Stimulated activated CD8-positive, alpha-beta memory T cell treated with anti-CD3 and anti-CD28 coated beads, Interleukin-15, amount 100 ng/mL, for 4 hours (primary cell): ENCODE measurements at places on chromosomes 6 and 20.

GRCh38 chr6:39876826-39877225 is 57.4 kb downstream of the MOCS1 start:
- no peak for DNase-seq

DNA sequence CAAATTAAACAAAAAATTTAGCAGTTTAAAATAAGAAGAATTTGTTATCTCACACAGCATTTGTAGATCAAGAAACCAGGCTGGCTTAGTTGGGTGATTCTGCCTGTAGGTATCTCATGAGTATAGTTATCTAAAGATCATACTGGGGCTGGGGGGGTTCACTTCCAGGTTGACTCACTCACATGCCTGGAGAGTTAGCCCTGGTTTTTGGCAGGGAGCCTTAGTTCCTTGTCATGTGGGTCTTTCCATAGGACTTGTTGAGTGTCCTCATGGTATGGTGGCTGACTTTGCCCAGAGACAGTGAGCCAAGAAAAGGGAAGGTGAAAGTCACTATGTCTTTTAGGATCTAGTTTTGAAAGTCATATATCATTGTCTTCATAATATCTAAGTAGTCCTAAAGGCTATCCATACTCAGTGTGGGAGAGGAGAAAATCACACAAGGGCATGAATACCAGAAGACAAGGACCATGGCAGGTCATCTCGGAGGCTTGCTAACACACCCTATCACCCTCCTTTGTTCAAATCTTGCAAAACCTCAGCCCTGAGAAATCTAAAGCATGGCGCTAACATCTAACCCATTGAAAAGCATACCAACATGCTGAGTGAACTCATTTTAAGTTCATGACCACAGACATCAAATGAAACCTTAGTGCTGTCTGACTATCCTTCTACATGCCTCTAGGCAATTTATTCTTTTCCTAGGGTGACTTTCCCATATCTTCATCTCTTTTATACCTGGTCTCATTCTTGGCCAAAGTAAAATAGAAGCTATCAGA is 39.2 kb downstream of the CYP24A1 start:
- no peak for DNase-seq

- DNase-seq = no peak
Observed at GRCh38 chr20:63432577-63433325, 39.7 kb downstream of the KCNQ2 start.

GRCh38 chr6:112203577-112204349 is 50.6 kb downstream of the LAMA4 start:
- no peak for DNase-seq
